ENCODE measurements at places on chromosomes 7 and 10. TPM values are rescaled to one million over a fixed set of nuclear protein-coding genes. Genes with fewer than 3 reads are reported as not detected.

GRCh38 chr7:120856621-120857352, 1.2 kb downstream of the TSPAN12 start:
- DNase-seq = no peak

- no peak for DNase-seq
These were observed 135.9 kb upstream of the EEPD1 start for GRCh38 chr7:36017111-36017510.

GRCh38 chr7:107506674-107507339, 37.0 kb downstream of the GPR22 start:
- peak; percentile 7 for DNase-seq

- no peak for DNase-seq
These were observed 72.6 kb upstream of the SEPHS1 start for GRCh38 chr10:13420532-13421307.

DNA sequence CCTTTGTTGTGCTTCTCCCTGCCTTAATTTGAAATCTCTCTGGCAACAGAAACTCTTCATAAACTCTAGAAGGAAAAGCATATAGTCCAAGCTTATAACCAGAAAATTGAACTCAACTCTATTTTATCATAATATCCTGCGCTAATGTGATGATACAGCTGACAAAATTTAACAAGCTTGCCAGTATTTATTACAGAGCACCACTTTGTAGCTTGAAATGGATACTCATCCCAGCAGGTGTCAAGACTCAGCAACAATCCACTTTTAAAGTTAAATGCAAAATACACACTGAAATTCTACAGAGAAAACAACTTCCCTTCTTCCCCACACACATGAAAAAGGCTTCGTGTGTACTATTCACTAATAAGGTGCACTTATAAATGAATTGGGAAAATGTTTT, 228.9 kb downstream of the AGMO start:
- DNase-seq = no peak

Gene LRRC18
- not detected for total RNA-seq

Gene OR13A1
- not detected for total RNA-seq

Gene SGPL1
- total RNA-seq = 22.5 TPM

Gene CDHR1
- not detected for total RNA-seq
